ENCODE measurements at places on chromosomes 3 and 15.

- no peak for DNase-seq
Measured at GRCh38 chr3:50171540-50172301, 16.6 kb downstream of the SEMA3F start.

DNA sequence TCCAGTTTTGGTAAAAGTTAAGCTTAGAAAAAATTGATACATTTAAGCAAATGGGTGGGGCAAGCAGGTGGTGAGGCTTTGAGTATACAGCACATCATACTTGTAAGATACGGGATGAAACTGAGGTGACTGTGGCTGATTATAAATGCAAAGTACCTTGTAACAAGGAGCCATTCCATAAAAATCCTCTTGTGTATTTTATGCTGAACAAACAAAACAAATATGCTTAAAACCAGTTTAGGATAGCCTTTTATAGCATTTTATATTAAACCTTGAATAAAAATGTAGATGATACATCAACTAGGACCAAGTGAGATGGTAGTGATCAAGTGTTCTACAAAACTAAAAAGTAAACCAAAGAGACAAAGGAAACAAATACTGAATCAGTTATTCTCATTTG, 3.4 kb downstream of the PLSCR1 start:
- DNase-seq, result no peak

- DNase-seq, result no peak
Measured at GRCh38 chr3:79973482-79973881, 205.7 kb upstream of the ROBO1 start.

DNA sequence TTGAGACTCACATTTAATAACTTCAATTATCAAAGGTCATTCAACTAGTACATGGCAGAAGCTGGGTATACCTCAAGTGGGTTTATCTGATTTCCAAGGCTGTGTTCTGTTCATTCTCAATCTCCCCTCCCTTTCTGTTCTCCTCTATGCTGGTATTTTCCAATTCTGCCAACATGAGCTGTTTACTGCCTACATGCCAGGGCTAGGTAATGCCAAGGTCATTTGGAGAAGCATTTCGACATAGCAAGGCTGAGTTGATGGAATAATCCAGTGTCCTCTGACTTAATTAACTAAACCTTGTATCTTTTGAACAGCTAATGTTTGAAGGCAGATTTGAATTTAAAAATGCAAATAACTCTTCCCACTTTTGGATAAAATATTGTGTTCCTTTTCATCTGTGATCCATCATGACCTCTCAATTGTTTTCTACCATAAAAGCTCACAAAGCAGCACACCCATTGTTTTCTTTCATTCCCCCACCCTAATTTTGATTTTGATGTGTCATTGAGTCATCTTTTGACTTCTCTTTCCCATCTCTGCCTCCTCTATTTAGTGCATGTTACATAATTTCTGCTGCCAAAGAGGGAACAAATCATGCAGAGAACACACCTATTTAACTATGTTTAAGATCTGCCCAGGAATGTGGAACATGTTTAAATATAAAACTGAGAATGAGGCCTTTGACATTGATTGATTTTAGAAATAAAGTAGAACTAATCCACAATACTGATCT, 308.8 kb upstream of the NR2E3 start:
- no peak for DNase-seq

DNA sequence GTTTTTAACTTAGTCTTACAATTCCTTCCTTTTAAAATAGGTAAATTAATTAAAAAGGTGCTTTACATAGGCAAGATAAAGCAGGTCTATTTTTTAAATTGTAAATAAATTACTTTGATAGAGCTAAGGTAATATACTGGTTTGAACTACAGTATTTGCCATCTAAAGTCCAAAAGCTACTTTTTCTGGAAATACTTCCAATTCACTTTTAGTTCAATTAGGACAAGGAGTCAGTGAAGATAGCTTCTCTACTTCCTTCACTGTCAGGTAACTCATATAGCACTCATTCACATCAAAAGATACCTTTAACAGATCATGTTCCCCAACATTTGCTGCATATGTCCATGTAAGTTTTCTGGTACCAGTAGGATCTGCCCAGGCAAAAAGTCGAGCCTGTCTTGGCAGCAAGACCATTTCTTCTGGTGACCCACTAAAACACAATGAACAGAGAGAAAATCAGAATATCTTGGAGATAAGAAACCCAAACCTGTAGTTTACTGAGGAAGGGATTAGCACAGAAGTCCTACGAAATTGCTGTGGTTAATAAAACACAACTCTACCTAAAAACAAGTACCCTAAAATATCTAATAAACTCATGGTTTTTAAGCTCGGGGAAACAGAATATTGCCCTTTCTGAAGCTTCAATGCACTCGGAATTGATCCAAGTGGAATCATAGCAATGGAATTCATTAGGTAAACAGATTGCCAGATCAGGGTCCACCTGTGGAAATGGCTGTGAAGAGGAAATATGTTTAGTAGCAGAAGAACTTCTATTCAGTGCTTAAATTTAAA, 153.1 kb downstream of the VPS13C start:
- DNase-seq, result no peak

- no peak for DNase-seq
Measured at GRCh38 chr15:45156744-45157455, 27.1 kb downstream of the DUOX1 start.

- no peak for DNase-seq
Measured at GRCh38 chr3:5388091-5388490, 200.6 kb downstream of the EDEM1 start.

- no peak for DNase-seq
Measured at GRCh38 chr3:29827756-29828155, 546.9 kb downstream of the RBMS3 start.

DNA sequence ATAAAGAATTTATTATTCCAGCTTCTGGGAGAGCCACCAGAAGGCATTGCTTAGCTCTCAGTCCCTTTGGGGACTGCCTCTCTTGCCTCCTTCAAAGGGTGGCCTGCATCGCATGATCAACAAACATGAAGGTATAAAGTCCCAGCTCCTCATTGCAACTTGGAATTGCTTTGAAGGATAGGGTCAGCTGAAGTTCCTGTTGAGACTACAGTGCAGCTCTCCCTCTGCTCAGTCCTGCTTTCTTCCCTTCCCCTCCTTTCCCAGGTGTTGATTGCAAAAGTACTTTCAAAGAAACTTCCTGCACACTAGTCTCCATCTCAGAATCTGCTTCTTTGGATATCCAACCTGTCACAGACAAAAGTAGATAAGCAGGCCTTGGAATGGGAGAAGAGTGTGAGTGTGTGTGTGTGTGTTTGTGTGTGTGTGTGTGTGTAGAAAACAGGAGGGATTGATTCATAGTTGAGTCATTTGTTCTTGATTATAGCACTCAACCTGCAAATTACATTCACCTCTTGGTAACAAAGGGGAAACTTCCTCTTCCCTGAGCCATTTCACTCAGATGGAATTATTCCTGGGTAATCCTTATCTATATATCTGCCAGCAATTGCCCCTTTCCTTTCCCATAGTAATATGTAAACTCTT, 13.7 kb downstream of the CCR8 start:
- DNase-seq, result no peak

GRCh38 chr15:25333049-25333448, 105.8 kb downstream of the UBE3A start:
- DNase-seq, result no peak

DNA sequence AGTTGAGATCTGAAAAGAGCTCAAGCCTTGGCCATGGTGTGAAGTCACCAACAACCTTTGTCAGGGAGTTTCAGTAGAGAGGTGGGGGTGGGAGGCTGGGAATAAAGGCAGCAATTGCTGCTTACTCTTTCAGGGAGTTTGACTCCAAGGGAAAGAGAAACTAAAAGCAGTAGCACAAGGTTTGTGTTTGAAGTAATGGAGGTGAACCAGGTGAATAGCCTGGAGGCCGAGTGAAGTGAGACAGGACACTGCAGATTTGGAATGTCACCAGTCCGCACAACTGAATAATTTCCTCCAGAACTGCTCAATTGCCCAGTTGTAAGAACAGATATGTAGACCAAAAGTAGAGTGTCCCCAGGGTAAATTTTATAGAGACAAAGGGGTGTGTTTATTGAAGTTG, 44.1 kb downstream of the CD86 start:
- DNase-seq, result no peak

DNA sequence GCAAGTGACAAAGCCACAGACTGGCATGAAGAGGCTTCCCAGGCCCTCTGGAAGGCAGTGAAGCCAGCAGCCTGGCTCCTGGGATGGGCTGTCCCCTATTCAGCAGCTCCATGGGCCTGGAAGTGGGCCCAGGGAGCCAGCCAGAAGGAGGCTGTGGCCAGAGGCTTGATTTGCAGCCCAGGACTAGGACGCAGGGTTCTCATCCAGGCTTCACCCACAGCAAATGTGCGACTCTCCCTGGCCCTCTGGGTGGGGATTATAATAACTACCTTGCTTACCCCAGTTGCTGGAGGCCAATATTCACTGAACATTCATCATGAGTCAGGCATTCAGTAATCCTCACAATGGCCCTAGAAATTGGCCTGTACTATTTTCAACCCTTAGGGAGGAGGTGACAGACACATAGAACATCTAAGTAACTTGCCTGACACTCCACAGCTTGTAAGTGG, 24.6 kb upstream of the SRP14 start:
- no peak for DNase-seq

GRCh38 chr15:65087873-65088642, 11.5 kb downstream of the KBTBD13 start:
- DNase-seq, result no peak

DNA sequence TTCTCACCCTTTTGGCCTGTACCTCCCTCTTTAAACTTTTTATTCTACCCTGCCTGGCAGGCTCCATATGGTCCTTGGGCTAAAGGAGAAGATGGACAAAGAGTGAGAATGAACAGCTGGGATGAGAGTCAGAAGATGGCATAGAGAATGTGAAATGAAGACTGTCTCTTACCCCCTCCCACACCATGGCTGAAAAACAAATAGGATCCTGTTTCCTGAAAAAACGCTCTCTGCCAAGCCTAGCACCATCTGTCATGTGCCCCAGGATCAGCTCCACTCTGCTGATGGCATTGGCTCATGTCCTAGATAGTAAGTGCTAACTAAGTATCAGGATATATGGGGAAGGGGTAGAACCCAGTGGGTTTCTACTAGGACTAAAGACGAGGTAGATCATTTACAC, 238.6 kb downstream of the MEX3B start:
- DNase-seq, result no peak

DNA sequence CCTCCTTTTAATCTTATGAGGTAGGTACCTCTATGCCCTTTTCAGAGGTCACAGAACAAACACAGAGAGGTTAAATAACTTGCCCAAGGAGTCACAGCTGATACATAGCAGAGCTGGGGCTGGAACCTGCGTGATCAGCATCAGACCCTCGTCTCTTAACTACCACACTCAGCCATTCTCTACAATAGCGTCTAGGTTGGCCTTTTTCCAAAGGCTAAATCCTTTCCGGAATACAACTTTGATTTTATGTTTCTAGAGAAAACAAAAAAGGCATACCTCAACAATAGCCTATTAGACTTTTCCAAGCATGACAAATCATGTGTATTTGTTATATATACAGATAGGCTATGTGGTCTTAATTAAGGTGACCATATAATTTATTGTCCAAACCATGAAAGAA, 187.2 kb downstream of the RORA start:
- no peak for DNase-seq

GRCh38 chr15:33737687-33738601, 230.4 kb upstream of the CHRM5 start:
- DNase-seq, result peak; percentile 15
